ENCODE measurements at places on chromosomes 3 and 15.

GRCh38 chr15:58770519-58770856, 614 bp upstream of the MINDY2 start:
- DNase-seq = peak; percentile 60

- no peak for DNase-seq
These were observed 39.5 kb downstream of the SLC6A6 start for GRCh38 chr3:14441920-14442300.

DNA sequence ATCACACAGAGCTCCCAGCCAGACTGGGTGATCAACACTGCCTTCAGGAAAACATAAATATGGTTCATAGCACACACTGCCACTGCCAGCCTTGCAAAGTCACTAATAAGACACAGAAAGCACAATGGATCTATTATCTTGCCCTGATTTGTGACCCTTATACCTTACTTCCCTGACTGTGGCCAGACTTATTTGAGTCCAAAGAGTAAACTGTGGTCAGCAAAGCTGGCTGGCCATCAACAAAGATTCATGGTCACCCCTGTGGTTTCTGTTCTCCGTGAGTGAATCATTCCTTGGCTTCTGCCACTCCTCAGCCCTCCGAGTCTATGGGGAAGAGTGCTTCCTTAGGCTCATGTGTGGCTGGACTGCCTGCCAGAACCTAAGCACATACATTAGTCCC, 437.7 kb downstream of the RAP2B start:
- DNase-seq = peak; percentile 75

DNA sequence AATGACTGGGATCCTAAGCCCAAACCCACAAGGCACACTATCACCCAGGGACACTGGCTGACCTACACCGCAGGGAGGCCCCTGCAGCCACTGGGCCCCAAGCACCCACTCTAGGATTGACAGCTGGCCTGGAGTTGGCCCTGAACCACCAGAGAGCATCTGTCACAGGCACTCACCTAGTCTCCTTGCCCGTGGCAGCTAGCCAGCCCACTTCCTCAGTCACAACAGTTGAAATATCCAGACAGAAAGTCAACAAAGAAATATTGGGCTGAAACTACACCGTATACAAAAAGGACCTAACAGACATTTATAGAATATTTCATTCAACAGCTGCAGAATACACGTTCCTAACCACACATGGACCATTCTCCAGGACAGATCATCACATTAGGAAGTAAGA, 5.2 kb upstream of the SPINK8 start:
- no peak for DNase-seq

DNA sequence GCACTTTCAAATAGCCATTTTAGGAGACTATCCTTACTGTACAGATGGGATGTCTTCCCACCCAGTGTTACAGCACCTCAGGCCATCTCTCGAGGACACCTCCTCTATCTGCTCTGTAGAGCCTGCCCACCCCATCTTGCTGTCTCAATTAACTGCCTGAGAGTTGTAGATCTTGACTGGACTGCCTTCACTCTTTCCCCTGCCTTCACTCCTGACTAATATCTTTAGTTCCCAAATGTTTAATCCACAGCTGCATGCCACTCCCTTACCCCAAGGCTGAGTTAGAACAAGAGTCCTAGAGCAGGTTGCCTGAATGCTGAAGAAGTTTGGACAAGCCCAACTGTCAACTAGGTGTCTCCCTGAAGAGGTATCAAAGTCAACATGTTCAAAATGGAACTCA, 1.3 kb upstream of the PP2D1 start:
- DNase-seq = no peak

DNA sequence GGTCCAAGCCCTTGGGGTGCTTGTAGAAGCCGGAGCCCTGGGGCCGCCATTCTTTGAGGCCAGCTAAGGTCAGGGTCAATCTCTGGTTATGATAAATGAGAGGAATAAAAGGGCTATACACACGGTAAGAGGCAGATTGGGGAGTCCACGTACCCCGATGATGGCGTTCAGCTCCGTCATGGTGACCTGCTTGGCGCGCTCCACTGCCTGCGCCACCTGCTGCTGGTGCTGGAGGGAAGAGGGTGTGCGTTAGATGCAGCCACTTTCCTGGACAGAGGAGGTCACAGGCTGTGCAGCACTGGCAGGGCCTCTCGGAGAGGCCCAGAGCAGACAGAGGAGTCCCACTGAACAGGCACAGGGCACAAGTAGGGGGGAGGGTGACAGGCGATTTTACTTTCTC, 23.3 kb downstream of the TLE3 start:
- no peak for DNase-seq

DNA sequence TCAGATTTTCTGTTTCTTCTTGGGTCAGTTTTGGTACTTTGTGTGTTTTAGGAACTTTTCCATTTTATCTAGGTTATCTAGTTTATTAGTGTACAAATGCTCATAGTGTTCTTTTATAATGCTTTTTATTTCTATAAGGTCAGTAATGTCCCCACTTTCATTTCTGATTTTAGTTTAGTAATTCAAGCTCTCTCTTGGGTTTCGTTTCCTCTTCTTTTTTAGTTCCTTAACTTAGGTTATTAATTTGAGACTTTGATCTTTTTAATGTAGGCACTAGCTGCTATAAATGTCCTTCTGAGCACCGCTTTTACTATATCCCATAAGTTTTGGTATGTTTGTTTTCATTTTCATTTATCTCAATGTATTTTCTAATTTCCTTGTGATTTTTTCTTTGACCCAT, 27.0 kb upstream of the CD200R1L start:
- no peak for DNase-seq

- DNase-seq = no peak
These were observed 8.0 kb downstream of the GLT8D1 start for GRCh38 chr3:52697632-52697965.

Data from GM04504 (cell line).